ENCODE measurements at places on chromosomes 7 and 10. TPM values are rescaled to one million over a fixed set of nuclear protein-coding genes. Genes with fewer than 3 reads are reported as not detected.

LAMB1 gene
- 32.8 TPM for total RNA-seq

RBP3 gene
- total RNA-seq: not detected

CDHR3 gene
- 12.2 TPM for total RNA-seq

PDK4 gene
- total RNA-seq: 0.88 TPM

SSC4D gene
- 17.3 TPM for total RNA-seq

- no peak for DNase-seq
- no peak overlapping the region for H3K4me3 ChIP-seq
- no peaks in the 10 kb centered on the region for H3K27me3 ChIP-seq
- H3K27ac ChIP-seq: no peak overlapping the region
- H3K36me3 ChIP-seq: no peaks in the 10 kb centered on the region
- no peaks in the 10 kb centered on the region for H3K4me1 ChIP-seq
These were observed 27.9 kb upstream of the SH2B2 start for GRCh38 chr7:102258749-102259107.

DNA sequence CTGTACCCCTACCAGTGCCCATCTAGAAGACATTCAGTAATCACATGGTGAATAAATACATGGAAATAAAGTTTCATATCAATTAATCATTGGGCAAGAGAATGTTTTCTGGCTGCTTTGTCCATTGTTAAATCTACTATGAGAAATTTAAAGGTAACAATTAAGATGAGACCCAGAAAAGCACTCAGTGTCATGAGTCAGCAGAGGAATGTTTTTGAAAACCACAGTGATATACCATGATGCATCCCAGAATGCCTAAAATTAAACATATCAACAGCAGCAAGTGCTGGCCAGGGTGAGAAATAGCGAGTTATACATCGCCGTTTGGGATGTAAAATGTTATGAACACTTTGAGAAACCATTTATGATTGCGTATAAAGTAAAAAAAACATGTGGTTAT is 825.3 kb upstream of the C7orf33 start:
- no peaks in the 10 kb centered on the region for H3K36me3 ChIP-seq
- H3K27me3 ChIP-seq: no peaks in the 10 kb centered on the region
- DNase-seq: no peak
- no peak overlapping the region for H3K4me3 ChIP-seq
- H3K27ac ChIP-seq: no peak overlapping the region
- H3K4me1 ChIP-seq: no peaks in the 10 kb centered on the region

DNA sequence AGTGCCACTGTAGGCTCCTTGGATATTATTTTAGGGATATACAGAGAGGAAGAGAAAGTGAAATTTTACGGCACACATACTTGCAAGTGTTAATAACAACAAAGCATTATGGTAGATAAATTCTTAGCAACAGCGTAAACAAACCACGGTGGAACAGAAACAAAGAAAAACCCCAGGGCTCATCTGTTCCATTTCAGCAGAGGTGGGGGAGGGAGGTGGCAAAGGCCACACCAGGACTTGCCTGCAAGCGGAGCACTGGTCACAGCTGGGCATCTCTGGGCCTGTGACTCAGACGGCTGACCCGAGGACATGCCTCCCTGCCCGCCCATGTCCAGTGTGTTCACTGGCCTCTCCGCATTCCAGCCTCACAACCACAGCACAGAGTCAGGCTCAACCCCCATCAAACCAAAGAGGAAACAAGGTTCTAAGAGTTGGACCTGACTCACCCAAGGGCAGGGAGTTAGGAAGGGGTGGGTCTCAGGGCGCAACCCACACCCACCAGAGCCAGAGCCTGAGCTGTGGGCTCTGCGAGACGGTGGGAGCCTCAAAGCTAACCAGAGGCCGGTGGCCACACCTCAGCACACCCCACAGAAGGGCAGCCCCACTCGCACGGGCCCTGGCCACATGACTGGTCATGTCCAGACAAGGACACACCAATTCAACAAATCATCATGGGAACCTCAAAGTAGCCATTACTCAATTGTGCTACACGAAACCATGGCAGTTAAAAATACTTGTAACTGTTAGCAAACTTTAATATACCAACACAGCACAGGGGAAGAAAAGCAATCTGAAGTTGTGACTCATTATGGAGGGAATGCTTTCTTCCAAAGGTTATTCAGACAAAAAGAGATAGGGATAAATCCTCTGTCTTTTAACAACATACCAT is 10.7 kb downstream of the ESYT2 start:
- H3K27me3 ChIP-seq: no peaks in the 10 kb centered on the region
- peak overlapping the region; percentile 54 for H3K27ac ChIP-seq
- H3K36me3 ChIP-seq: no peaks in the 10 kb centered on the region
- H3K4me1 ChIP-seq: peaks cover 28% of the 10 kb centered on the region
- H3K4me3 ChIP-seq: no peak overlapping the region
